ENCODE measurements at places on chromosomes 12 and 14. TPM values are rescaled to one million over a fixed set of nuclear protein-coding genes. Genes with fewer than 3 reads are reported as not detected.

Gene GPRC5D
- not detected for total RNA-seq

GRCh38 chr12:47862881-47863280 is 41.9 kb downstream of the VDR start:
- H3K27me3 ChIP-seq: no peaks in the 10 kb centered on the region
- no peak overlapping the region for H3K4me3 ChIP-seq
- no peaks in the 10 kb centered on the region for H3K4me1 ChIP-seq
- H3K27ac ChIP-seq: no peak overlapping the region
- no peaks in the 10 kb centered on the region for H3K36me3 ChIP-seq

GRCh38 chr12:57781801-57782200 is 786 bp upstream of the TSFM start:
- no peaks in the 10 kb centered on the region for H3K4me1 ChIP-seq
- no peak overlapping the region for H3K4me3 ChIP-seq
- no peaks in the 10 kb centered on the region for H3K27me3 ChIP-seq
- H3K36me3 ChIP-seq: no peaks in the 10 kb centered on the region
- H3K27ac ChIP-seq: no peak overlapping the region

DNA sequence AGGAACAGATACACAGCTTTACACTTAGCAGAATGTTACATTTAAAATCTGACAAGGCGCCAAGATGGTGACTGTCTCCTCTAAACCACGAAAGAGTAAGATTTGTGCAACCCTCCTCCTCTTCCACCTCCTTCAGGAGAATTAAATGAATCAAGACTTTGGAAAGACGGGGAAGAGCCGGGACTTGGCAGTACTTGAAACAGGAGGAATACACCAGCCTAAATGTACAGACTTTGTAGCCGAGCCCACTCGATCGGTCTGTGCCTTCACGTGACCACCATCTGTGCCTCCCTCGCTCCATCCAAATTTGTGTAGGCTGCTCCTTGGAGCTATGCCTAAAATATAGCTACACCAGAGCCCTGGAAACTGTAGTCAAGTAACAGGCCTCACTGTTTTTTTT is 38.3 kb downstream of the SSPN start:
- DNase-seq: no peak
- peak overlapping the region; percentile 29 for H3K27ac ChIP-seq
- no peaks in the 10 kb centered on the region for H3K36me3 ChIP-seq
- H3K27me3 ChIP-seq: no peaks in the 10 kb centered on the region
- no peak overlapping the region for H3K4me3 ChIP-seq

DNA sequence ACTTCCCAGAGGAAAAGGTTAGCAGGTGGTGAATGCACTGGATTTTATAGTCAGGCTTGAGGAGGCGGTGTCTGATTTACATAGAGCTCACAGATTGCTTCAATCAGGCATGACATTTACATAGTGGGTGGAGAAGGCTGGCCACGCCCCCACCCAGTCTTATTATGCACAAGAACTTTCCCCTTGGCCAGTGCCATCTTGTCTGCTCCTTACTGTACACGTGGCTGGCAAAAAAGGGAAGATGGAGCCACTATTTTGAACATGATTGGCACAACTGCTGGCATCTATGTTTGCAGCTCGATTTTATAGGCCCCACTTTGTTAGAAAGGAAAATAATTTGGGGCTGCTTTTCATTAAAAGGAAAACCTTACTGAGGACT is 10.9 kb upstream of the LGMN start:
- no peak overlapping the region for H3K27ac ChIP-seq
- H3K27me3 ChIP-seq: no peaks in the 10 kb centered on the region
- H3K4me3 ChIP-seq: no peak overlapping the region
- no peak for DNase-seq
- H3K4me1 ChIP-seq: no peaks in the 10 kb centered on the region
- H3K36me3 ChIP-seq: no peaks in the 10 kb centered on the region

Gene LHX5
- total RNA-seq: not detected

GRCh38 chr12:71191509-71192196 is 33.9 kb upstream of the TSPAN8 start:
- no peak overlapping the region for H3K27ac ChIP-seq
- no peaks in the 10 kb centered on the region for H3K27me3 ChIP-seq
- H3K4me3 ChIP-seq: no peak overlapping the region
- no peak for DNase-seq
- no peaks in the 10 kb centered on the region for H3K4me1 ChIP-seq

Gene RFLNA
- 13.7 TPM for total RNA-seq

- H3K27ac ChIP-seq: no peak overlapping the region
- H3K4me3 ChIP-seq: no peak overlapping the region
- DNase-seq: no peak
- H3K4me1 ChIP-seq: peaks cover 3% of the 10 kb centered on the region
- no peaks in the 10 kb centered on the region for H3K27me3 ChIP-seq
These were observed 136.0 kb downstream of the TSPAN9 start for GRCh38 chr12:3213188-3213587.

DNA sequence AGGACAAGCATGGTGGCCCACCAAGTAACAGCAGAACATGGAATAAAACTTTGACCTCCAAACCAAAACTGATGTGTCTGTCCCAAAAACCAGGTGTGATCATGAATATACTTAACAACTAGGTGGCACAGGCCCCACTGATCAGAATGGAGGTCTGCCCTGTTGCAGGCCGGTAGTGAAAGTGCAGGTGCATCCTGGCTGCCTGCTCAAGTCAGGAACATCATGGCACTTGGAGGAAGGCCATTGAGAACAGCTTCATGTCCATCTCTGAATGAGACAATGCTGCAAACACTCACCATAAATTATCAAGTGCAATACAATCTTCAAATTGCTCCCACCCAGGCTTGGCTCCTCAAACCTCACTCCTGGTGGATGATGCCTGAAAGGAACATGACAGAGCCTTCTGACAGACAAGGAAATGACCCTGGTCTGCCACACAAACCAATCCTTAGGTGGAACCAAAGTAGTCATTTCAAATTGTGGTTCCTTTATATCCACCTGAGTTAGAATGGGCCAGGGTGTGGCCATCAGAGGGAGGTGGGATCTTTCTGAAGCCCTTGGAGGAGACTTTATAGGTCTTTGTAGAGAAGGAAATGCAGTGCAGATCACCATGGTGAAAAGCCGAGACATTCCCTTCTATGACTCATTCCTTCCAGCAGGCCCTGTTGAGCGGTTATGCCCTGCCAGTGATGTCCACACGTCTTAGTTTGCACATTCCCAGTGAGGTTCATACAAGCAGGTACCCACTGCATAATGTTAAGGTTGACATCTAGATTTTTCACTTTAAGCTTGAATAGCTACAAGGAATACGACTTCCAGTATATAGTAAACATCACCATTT is 36.0 kb downstream of the EGLN3 start:
- no peak overlapping the region for H3K27ac ChIP-seq
- no peaks in the 10 kb centered on the region for H3K36me3 ChIP-seq
- H3K4me1 ChIP-seq: no peaks in the 10 kb centered on the region
- no peak overlapping the region for H3K4me3 ChIP-seq
- H3K27me3 ChIP-seq: no peaks in the 10 kb centered on the region

DNA sequence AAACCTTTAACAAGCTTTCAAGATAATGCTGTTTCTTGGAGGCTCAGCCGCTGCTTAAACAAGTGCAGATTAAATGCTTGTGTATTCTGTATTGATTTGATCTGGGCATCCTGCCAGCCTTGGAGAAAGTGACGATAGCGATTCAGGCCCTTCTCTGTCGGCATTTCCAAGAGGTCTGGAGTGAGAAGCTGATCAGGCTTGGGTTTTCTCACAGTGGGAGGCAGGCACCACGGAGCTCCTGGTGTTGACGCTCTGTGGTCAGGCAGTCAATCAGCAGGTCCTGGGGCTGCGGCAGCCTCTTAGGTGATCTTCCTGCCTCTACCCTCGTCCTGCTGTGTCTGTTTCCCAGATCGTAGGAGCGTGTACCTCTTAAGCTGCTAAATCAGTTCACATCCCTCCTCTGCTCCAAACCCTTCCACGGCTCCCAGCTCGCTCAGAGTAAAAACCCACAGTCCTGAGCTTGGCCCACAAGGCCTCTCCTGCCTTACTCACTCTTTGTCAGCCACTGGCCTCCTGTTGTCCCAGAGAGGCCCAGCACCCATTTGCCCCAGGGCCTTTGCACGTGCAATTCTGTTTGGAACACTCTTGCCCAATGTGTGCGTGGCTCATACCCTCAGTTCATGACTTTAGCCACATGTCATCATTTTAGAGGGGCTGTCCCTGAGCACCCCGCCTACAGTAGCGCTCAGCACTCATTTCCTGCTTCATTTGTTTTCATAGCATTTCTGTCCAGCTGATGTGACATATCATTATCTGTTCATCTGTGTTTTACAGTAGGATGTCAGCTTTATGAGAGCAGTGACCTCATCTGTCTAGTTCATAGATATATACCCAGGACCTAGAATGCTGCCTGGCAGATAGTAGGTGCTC is 155.4 kb downstream of the AACS start:
- no peak overlapping the region for H3K4me3 ChIP-seq
- no peak overlapping the region for H3K27ac ChIP-seq
- no peaks in the 10 kb centered on the region for H3K36me3 ChIP-seq
- no peaks in the 10 kb centered on the region for H3K27me3 ChIP-seq

DNA sequence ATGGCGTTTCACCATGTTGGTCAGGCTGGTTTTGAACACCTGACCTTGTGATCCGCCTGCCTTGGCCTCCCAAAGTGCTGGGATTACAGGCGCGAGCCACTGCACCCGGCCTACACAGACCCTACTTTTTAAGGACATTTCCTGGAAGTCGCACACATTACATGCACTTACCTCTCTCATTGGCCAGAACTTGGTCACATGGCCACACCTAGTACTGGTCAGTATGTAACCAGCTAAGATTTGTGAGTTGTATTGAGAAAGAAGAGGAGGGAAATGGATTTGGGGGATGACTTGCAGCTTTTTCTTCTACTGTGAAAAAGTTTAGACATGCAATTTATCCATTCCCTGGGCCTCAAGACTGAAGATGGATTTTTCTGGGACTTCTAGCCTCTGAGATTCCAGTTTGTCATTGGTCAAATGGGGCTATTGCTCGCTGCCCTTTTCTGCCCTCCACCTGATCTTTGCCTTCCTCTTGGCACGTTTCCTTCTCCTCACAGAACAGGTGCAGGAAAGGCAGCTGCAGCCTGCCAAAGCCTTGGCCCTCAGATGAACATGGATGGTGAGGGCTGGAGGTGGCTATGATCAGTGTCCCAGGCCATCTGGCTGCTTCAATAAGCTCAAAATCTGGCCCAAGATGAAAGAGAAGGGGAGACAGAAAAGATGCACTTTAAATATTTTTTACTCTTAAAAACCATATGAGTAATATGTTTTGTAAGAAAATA is 7.1 kb upstream of the ZDHHC22 start:
- DNase-seq: no peak
- H3K27ac ChIP-seq: no peak overlapping the region
- no peaks in the 10 kb centered on the region for H3K36me3 ChIP-seq

GRCh38 chr14:68253160-68253780 is 433.7 kb downstream of the RAD51B start:
- H3K36me3 ChIP-seq: no peaks in the 10 kb centered on the region
- no peaks in the 10 kb centered on the region for H3K27me3 ChIP-seq
- H3K27ac ChIP-seq: peak overlapping the region; percentile 94
- no peak overlapping the region for H3K4me3 ChIP-seq

Gene ABCC9
- 118 TPM for total RNA-seq

GRCh38 chr14:23066855-23067744 is 9.8 kb upstream of the CDH24 start:
- H3K36me3 ChIP-seq: no peaks in the 10 kb centered on the region
- no peak overlapping the region for H3K27ac ChIP-seq
- H3K4me3 ChIP-seq: no peak overlapping the region
- DNase-seq: no peak

- H3K4me3 ChIP-seq: no peak overlapping the region
- no peaks in the 10 kb centered on the region for H3K27me3 ChIP-seq
- H3K36me3 ChIP-seq: no peaks in the 10 kb centered on the region
These were observed 16.4 kb upstream of the NUDT4 start for GRCh38 chr12:93361151-93361919.

Gene TPPP2
- total RNA-seq: 0.67 TPM

Data from uterus (tissue), 4 donors.